ENCODE measurements at places on chromosomes 6 and 20.

DNA sequence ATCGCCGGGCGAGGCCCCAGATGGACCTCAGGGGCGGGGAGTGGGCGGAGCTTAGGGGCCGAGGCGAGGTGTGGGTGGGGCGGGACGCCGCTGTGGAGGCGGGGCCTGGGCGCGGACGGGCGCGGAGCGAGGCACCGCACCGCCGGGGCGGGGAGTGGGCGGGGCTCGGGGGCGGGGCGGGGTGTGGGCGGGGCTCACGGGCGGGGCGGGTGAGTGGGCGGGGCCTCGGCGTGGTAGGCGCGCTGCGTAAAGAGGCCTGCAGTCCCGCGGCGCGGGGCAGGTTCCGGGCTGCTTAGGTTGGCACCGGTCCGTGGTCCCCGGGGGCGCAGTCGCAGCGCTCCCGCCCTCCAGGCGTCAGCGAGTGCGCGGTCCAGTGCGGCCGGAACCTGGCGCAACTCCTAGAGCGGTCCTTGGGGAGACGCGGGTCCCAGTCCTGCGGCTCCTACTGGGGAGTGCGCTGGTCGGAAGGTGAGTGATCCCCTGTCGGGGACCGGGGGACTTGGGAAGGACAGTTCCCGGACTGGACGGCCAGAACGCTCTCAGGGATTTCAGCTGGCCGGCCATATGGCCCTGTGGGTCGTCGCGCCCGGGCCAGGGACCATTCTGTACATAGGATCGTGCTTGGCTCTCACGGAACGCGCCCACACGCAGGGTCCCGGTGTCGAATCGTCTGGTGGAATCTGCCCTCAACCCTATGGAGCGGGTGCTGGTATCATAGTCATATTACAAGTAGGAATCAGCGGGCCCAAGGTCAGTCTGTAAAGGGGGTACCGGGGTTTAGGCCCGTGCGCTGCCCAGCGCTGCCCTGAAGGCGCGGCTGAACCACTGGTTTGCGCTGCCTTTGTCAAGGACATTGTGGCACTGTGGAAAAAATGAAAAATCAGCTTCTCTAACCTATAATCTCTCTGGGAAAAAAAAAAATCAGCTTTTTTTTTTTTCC is at the start of gene NQO2:
Gene NQO2, plus strand, starts transcription at position 277 of the 940 bp plus-strand sequence. CDS start 6,659 bp downstream, outside the sequence.
- no peak for DNase-seq

GRCh38 chr6:39841923-39842322 is 49.7 kb downstream of the DAAM2 start:
- DNase-seq = no peak

DNA sequence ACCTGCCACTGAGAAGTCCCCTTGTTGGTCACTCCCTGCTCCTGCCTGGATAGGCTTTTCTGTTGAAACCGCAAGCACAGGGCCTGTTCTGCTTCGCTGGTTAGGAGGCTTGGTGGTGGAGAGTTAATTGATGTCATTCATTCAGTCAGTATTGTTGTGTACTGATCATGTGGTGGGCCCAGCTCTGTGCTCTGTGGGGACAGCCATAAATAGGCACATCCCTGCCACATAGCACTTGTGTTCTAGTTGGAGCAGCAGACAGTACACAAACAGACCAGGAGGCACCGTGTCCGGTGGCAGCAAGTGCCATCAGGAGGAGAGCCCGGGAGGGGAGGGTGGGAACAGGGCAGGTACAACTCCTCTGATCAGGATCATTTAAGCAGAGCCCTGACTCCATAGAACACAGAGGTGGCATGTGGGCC is 155.2 kb upstream of the INSM1 start:
- DNase-seq = no peak

DNA sequence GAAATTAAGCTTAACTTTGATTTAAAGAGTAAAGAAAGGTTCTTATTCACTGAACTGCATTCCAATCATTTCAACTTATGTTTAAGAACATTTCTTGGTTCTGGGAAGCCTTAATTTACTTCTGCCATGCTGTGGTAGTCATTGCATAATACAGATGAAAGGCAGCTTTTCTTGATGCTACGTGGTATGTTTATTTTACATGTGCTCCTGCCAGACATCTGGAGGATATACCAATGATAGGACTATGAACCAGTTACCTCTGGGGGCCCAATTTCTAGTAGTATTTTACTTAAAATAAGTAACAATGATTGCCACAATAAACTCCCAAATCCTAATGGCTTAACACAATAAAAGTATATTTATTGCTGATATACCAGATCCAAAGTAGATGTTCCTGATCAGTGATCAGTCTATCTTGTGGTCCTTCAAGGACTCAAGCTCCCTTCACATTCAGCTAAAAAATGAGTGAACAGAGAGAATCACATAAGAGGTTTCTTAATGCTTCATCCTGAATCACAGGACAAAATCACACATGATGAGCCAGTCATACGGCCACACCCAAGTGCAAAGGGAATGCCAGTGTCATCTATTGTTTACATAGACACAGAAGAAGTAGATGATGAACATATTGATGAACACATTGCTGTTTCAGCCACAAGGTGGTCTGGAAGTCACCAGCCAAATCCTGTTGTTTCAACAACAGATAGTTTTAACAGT is 56.5 kb upstream of the CCN2 start:
- DNase-seq = no peak

DNA sequence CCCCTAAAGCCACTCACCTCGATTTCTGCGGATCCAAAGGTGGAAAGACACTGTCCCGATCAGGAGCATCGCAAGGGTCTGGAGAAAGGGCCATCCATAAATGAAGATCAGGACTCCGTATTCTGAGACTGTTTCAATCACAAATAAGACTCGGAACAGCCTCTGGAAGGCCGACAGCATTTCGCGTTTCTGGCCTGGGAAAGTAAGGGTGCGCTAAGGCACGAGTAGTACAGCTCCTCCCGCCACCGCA is 44.6 kb downstream of the DPPA5 start:
- no peak for DNase-seq

GRCh38 chr20:32332614-32333013 is 25.5 kb upstream of the ASXL1 start:
- no peak for DNase-seq

DNA sequence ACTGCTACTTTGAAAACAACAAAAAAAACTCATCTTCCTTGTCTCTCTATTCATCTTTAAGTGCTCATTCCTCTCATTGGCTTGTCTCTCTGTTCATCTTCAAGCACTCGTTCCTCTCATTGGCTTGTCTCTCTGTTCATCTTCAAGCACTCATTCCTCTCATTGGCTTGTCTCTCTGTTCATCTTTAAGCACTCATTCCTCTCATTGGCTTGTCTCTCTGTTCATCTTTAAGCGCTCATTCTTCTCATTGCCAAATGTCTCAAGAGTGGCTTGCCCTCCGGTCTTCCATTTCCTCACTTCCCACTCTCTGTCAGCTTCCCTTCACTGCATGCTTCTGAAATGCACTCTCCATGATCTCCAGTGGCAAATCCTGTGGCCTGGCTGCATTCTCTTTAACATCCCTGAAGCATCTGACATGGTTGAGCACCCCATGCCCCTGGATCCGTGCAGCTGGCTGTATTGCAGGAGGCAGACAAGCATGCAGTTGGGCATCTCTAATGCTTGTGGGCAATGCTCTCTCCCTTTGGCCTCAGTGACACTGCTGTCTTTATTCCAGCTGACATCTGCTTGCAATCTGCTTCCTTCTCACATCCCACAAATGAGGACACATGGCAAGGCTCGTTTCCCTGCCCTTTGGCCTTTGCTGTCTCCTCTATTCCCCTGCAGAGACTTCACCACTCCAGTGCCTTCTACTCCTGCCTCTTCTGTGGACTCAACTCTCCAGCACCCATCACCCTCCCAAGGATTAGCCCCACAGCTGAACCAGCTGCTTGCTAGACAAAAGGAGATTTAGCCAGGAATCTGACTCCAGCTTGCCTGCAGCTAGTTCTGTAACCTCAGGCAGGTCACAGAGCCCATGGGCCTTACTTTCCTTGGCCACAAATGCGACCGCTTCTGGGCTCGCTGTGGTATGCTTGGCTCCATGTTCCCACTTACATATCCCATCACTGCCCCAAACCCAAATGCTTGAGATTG is 143.2 kb upstream of the SNX9 start:
- DNase-seq = no peak

Data from vagina (tissue), 2 donors.